ENCODE measurements at places on chromosomes 3 and 15.

GRCh38 chr3:8824238-8824637 is 54.8 kb upstream of the OXTR start:
- DNase-seq = no peak

- DNase-seq = no peak
Measured at GRCh38 chr3:53286727-53287126, 30.9 kb upstream of the TKT start.

GRCh38 chr3:16606398-16606797 is 1.2 kb upstream of the DAZL start:
- DNase-seq = no peak

GRCh38 chr3:81302045-81302444 is 459.4 kb downstream of the GBE1 start:
- DNase-seq = peak; percentile 19

DNA sequence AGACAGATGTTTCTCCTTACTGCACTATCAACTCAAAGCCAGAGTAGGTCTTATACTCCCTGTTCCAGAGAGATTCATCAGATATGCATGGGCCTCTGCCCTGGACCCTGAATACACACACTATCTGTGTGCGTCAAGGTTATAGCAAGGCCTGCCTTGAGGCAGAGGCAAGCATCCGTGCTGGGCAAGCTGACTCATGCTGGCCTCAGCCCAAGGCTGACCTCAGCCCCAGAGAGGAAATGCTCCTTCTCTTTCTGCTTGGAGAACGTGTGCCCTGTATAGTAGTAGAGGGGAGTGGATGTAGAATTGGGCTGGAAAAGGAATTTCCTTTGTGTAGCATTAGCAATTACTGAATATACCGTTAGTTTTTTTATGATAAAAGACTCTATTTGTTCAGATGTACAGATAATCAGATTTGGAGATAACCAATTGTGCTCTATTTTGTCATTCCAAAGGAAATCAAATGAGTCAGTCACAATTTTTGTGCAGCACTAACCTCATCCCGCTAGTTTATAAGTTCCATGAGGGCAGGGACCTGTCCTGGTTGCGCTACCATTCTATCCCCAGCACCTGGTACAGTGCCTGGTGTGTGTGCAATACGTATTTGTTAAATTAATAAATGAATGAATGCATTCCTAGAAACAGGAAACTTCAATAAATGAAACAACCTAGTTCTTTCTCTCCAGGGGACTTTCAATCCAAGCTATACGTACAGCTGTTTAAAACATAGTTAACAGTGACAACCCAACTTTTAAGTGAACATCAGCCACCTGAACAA is 13.3 kb upstream of the PAQR9 start:
- DNase-seq = no peak

- DNase-seq = no peak
Measured at GRCh38 chr3:155656466-155656865, 88.4 kb downstream of the PLCH1 start.

GRCh38 chr15:45660231-45660979 is 25.6 kb downstream of the SQOR start:
- no peak for DNase-seq

- DNase-seq = no peak
Measured at GRCh38 chr15:66136948-66137347, 116.6 kb downstream of the MEGF11 start.

DNA sequence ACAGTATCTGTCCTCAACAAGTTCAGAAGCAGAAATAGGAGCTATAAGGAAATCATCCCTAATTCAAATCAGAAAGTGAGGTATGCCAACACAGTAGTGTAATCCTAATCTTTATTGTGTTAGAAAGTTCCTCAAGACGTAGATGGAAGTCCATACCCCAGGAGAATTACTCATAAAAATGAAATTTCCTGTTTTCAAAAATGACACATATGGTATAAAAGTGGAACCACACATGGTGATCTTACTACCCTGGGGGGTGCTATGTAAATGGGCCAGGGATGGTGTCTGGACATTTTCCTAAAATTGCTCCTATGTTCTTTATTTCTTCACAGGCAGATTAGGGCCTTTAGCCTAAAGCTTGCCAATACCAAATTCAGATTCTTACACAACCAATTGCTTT is 204.1 kb downstream of the ARRDC4 start:
- no peak for DNase-seq

- no peak for DNase-seq
Measured at GRCh38 chr3:6578526-6578925, 282.4 kb upstream of the GRM7 start.

DNA sequence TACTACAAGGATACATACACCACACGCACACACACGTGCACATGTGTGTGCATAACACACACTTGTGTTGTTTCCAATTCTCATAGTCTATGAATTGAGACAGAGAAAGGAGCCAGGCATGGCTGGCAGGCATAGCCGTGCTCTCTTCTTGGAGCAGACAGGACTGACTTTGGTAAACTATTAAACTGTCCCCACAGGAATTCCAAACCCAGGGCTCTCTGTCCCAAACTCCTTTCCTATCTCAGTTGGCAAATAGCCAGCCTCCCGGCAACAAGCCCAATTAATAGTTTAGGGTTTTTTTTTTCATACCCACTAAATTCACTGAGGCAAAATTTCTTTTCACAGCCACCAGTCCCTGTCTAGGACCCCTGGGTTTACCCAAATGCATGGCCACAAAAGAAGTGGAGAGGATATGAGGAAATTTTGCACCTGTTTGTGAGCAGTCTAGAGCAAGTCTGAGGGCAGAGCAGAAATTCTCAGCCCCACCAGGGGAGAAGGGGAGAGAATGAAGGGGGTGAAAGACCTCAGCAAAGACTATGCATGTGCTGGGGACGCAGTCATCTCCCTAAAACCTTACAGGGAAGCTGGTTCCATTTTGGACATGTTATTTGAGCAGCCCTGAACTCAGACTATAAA is 17.8 kb downstream of the GALNT15 start:
- no peak for DNase-seq

DNA sequence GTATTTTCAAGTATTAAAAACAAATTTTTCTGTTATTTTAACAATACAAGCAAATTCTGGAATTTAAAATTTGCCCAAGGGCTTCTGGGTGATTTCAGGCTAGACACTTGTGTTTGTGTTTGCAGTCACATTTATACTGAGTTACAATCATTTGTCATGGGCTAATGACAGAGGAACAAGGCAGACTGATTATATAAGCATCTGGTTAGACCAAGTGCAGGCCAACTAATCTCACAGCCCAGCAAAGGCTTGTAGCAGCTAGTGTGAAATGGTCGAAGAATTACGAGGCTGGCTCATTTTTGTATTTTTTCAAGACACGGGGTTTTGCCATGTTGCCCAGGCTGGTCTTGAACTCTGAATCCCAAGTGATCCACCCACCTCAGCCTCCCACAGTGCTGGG is 52.1 kb downstream of the CMTM8 start:
- no peak for DNase-seq

DNA sequence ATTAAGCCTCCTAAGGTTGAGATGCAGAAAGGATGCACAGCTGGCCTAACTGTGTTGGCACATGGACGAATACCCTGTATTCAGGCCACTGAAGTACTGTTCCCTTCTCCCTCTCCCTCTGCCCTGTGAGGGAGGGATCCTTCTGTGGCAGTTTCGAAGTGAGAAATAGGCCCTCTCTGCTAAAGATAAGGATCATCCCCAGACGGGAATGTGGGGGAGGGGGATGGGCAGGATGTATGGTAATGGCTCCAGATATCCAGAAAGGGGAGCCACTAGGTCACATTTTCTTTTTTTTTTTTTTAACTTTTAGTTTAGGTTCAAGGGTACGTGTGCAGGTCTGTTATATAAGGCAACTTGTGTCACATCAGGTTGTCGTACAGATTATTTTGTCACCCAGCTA is 463.1 kb downstream of the TBL1XR1 start:
- no peak for DNase-seq

GRCh38 chr3:13879946-13880810 is at the start of gene WNT7A:
Gene WNT7A (minus strand): TSS chr3:13880071. CDS start chr3:13879816, 255 bp downstream.
- DNase-seq = no peak

DNA sequence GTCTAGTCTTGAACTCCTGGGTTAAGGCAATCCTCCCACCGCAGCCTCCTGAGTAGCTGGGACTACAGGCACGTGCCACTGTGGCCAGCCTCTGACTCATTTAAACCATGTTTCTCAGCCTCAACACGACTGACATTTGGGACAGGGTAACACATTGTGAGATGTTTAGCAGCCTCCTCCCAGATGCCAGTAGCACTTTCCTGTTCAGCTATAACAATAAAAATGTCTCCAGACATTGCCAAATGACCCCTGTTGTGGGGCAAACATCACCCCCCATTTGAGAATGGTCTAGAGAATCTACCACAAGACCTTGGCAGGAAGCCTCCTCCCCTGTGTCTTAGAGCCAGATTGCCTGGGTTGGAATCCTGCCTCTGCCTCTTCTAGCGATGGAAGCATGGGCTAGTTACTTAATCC is 8.4 kb downstream of the TMEM40 start:
- DNase-seq = no peak

- no peak for DNase-seq
Measured at GRCh38 chr3:16671690-16672089, 66.5 kb upstream of the DAZL start.

GRCh38 chr15:25624504-25625177 is 185.8 kb upstream of the UBE3A start:
- DNase-seq = no peak

- DNase-seq = no peak
Measured at GRCh38 chr3:186526256-186526606, 17.9 kb downstream of the CRYGS start.

DNA sequence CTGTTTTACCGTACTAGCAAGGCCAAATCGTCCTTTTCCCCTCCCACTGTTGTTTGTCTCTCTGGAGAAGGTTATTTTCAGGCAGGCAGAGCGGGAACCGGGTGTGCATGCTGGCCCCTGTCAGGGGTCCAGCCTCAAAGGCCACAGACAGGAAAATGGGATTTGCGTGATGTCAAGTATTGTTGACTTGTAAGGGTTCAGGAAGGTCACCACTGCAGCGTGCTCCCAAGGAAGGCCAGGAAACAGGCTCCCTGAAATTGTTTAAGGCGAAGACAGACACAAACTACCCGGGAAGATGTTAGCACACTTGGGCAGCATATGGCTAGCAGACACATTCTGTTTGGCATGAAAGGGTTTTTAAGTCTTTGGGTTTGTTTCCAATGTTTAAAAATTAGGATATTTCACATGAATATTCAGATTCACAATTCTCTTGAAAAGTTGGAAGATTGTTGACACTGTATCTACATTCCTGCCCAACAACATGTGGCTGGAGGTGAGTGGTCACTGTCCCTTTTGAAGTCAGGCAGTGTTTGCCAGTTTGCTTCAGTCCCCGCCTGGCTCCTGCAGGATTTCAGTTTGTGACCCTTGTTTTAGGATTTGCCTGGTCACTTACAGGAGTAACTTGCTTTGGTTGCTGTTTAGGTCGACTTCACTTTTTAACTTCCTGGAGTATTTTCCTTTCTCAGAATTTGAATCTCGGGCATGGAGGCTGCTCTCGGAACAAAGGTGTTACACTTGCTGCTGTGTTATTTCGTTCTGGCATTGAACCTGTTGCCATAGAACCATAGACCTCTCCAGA is 90.4 kb downstream of the BDH1 start:
- no peak for DNase-seq

- DNase-seq = no peak
Measured at GRCh38 chr3:34842706-34843480, 796.4 kb upstream of the ARPP21 start.

DNA sequence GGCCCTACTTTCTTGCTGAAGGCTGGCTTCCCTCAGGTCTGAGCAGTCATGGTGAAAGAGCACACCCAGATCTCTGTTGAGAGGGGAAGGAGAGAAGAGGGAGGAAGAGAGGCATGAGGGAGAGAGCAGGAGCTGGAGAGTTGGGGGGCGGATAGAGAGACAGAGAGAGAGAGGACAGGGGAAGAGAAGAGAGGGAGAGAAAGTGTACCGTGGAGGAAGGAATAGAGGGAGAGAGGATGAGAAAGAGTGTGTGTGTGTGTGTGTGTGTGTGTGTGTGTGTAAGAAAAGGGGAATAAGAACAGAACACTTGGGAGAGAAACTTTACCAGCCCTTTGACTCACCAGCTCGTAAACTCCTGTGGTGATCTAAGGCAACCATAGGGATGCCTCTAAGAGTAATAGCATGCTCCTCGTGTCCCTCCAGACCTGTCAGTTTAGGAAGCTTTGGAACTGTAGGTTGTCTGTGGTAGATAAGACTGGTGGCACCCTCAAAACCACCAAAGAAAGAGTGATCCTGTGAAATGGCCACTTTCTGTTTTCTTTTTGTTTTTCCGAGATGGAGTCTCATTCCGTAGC is 18.2 kb downstream of the ZNF592 start:
- DNase-seq = no peak

GRCh38 chr3:88742674-88743507 is 364.5 kb upstream of the EPHA3 start:
- no peak for DNase-seq

- no peak for DNase-seq
Measured at GRCh38 chr3:168707900-168708299, 612.2 kb upstream of the GOLIM4 start.
